ENCODE measurements at places on chromosomes 1 and 21.

- no peak for DNase-seq
Observed at GRCh38 chr1:113459279-113459678, 69.0 kb downstream of the MAGI3 start.

- DNase-seq, result no peak
Observed at GRCh38 chr1:242411901-242412300, 112.6 kb downstream of the PLD5 start.

DNA sequence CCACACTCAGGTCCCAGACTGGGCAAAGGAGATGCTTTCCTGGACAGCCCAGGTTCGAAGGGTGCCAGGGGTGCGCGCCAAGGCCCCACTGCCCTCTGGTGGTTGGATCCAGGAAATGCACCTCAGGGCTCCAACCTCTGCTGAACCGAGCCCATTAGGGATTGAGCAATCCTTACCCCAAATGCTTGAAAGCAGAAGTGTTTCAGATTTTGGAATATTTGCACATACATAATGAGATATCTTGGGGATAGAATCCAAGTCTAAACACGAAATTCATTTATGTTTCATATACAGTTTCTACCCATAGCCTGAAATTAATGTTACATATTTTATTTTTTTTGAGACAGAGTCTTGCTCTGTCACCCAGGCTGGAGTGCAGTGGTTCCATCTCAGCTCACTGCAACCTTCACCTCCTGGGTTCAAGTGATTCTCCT, 57.4 kb downstream of the SLC9A1 start:
- peak; percentile 26 for DNase-seq

- DNase-seq, result no peak
Observed at GRCh38 chr1:171212607-171213351, 27.7 kb downstream of the FMO2 start.

- no peak for DNase-seq
Observed at GRCh38 chr1:10402729-10403274, 3.9 kb downstream of the PGD start.

DNA sequence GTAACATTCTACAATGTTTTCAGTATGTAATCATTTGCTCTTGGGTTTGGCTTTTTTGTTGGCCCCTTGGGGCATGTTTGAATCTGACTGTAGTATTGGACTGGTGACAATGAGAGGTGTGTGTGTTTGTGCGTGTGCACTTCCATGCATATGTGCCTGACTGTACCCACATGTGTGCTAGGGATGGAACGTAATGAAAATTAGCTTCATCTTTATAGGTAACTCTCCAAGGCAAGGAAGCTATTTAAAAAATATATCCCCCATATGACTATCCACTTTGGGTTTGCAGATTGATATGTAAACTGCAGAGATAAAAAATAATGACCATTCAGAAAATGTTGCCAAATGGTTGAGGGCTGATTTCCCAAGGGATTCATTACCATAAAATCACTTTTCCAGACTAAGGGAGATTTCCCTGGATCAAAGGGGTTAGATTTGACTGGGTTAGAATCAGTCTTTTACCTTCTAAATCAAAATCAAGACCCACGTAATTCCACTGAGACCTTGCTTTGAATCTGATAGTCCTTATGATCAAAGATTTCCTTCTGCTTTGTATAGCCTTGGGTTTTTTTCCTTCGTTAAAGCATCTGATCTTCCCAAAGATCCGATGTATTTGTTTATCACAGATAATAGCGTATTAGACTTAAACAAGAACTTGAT, 189.7 kb downstream of the CENPF start:
- DNase-seq, result no peak

GRCh38 chr1:172144445-172145061, 275.9 kb upstream of the C1orf105 start:
- DNase-seq, result no peak

DNA sequence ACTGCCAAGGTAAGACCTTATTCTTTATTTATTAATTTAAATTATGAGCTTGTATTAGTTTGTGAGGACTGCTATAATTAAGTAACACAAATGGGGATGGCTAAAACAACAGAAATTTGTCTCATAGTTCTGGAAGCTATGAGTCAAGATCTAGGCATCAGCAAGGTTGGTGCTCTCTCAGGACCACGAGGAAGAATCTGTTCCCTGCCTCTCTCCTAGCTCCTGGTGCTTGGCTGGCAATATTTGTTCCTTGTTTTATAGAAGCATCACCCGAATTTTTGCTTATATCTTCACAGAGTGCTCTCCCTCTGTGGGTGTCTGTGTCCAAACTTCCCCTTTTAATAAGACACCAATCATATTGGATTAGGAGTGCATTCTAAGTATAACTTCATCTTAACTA, 41.4 kb upstream of the CCDC190 start:
- no peak for DNase-seq

- no peak for DNase-seq
Observed at GRCh38 chr1:154556422-154556821, 2.0 kb downstream of the UBE2Q1 start.

- DNase-seq, result no peak
Observed at GRCh38 chr1:83716641-83717040, 282.3 kb downstream of the TTLL7 start.

- DNase-seq, result no peak
Observed at GRCh38 chr21:26125433-26126167, 45.0 kb downstream of the APP start.

GRCh38 chr21:46605767-46606426, 1.0 kb upstream of the S100B start:
- DNase-seq, result no peak

- DNase-seq, result no peak
Observed at GRCh38 chr1:241918879-241919278, 38.7 kb upstream of the BECN2 start.

- no peak for DNase-seq
Observed at GRCh38 chr1:162385280-162385623, 3.7 kb downstream of the C1orf226 start.

DNA sequence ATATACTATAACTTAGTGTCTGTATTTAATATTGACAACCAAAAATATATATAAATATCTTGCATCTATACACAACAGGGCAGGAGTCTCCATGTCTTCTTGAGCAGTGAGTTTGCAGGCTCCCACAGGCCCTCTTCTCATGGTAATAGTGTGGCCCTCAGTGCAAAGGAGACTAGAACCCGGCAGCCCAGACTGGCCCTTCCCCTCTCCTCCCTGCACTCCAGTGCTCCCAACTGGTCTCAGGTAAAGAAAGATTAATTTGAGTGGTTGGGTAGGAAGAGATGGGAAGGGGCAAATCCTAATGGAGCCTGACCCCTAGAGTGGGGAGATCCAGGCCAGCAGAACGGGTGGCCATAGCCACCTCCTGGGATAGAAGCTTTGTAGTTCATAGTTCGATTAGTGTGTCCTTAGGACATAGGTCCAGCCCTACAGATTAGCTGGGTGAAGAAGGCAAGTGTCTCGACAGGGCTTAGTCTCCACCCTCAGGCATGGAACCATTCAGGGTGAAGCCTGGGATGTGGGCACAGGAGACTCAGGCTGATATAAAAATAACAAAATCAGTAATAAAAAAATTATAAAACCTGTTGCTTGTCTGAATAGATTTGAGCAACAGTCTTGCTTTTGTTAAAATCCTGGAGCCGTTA, 32.3 kb downstream of the SLC2A1 start:
- DNase-seq, result no peak

GRCh38 chr1:204150702-204151551, 917 bp downstream of the ETNK2 start:
- DNase-seq, result no peak

DNA sequence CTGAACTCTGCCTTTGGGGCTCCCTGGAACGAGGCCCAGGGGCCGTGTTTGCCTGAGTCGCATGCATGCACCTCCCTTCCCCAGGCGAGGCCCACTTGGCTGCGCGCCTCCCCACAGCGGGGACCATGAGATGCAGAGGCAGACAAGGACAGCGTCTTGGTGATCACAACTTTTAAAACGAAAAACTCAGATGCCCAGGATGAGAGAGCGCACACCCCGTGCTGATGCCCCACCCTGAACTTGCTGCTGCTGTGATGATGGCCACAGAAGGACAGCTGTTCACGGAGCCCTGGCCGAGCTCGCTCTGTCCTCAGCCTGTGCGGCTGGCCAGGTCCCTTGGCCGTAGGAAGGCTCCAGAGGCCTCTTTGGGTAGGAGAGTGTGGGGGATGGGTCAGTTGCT, 11.4 kb upstream of the PRMT2 start:
- DNase-seq, result no peak

DNA sequence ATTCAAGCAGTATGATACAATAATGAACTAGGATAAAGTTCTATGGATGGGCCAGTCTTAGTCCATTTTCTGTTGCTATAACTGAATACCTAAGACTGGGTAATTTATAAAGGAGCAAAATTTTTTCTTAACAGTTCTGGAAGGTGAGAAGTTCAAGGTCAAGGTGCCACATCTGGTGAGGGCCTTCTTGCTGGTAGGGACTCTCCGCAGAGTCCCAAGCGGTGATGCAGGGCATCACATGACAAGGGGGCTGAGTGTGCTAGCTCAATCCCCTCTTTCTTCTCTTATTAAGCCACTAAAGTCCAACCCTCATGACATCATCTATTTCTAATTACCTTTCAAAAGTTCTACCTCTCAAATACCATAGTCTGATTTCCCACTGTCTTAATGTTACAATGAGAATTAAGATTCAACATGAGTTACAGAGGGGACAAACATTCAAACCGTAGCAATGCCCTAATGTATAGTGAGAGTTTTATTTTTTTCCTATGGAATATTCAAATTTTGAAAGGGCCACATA, 92.2 kb upstream of the QSOX1 start:
- no peak for DNase-seq

GRCh38 chr1:103492003-103492625, 33.4 kb upstream of the RNPC3 start:
- DNase-seq, result no peak

GRCh38 chr21:32335601-32336575, 37.2 kb downstream of the MRAP start:
- DNase-seq, result no peak

- no peak for DNase-seq
Observed at GRCh38 chr1:172537366-172537765, 4.4 kb downstream of the SUCO start.

- no peak for DNase-seq
Observed at GRCh38 chr1:160997323-160998038, 23.5 kb downstream of the F11R start.

DNA sequence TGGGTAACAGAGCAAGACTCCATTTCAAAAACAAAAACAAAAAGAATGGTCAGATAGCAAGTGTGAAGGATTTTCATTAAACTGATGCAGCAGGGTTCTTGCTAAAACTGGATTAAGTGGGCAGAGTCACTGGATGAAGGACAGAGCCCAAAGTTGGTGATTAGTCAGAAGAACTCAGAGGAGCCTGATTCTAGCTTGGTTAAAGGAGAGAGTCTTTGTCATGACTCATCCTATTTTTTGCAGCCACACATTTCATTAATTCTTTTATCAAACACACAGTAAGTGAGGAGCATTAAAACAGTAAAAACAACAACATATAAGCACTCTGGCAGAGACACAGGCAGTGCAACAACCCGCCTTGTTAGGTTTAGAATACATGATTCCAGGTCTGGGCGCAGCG, 56.0 kb upstream of the EDARADD start:
- no peak for DNase-seq

GRCh38 chr1:235790123-235790522, 76.6 kb downstream of the LYST start:
- DNase-seq, result no peak

- DNase-seq, result no peak
Observed at GRCh38 chr1:210129092-210129491, 103.5 kb upstream of the SERTAD4 start.

DNA sequence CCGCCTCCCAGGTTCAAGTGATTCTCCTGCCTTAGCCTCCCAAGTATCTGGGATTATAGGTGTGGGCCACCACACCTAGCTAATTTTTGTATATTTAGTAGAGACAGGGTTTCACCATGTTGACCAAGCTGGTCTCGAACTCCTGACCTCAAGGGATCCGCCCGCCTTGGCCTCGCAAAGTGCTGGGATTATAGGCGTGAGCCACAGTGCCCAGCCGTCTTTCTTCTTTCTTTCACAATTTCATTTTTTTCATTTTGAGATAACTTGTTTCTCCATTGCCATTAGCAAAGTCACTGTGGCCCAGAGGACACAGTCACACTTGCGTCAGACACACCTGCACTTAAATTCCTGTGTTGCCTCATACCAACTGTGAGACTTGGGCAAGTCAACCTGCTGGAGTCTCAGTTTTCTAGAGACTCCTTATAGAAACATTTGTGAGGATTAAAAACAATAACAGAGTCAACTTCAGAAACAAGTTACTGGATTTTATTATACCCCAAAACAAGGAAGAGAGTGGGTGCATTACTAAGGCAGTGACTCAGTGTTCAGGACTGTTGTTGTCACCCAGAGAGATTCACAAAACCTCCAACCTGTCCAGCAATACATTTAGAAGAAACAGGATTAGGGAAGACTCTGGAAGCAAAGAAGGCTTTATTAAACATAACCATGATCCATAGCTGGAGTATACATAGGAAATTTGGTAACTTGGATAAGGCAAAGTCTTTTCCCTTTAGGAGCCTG, 2.6 kb downstream of the TEDDM1 start:
- DNase-seq, result no peak

GRCh38 chr1:87130438-87130837, 198.2 kb upstream of the LMO4 start:
- no peak for DNase-seq

DNA sequence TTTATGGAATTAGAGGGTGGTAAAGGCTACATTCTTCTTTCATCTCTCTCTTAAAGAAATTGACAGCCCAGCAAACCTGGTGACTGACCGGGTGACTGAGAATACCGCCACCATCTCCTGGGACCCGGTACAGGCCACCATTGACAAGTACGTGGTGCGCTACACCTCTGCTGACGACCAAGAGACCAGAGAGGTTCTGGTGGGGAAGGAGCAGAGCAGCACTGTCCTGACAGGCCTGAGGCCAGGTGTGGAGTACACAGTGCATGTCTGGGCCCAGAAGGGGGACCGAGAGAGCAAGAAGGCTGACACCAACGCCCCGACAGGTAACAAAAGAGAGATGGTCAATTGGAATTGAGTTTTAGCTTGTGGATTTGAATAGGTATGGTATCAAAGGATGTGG, 29.7 kb downstream of the TNN start:
- DNase-seq, result no peak

- DNase-seq, result no peak
Observed at GRCh38 chr1:214120191-214120590, 132.4 kb downstream of the PROX1 start.

DNA sequence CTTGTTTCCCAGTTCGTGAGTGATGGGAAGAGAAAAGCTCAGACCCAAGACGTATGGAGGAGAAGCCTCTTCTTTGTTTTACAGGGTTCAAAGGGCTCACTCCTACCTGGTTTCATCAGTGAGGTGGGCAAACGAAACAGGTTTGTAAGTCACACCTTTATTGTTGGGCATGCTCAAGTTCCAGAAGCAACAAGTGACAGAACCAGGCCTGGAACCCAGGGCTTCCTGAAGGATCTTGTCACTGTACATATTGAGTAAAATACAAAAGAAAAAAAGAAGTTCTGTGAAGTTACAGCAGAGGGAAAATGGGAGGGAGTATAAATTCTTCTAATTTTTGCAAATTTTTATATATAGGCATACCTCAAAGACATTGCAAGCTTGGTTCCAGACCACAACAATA, 320.9 kb upstream of the PROX1 start:
- no peak for DNase-seq

- DNase-seq, result no peak
Observed at GRCh38 chr1:203327684-203328457, 22.6 kb downstream of the BTG2 start.

- DNase-seq, result no peak
Observed at GRCh38 chr1:38114241-38115026, 67.8 kb upstream of the POU3F1 start.
